Fibroblast of skin of abdomen (primary cell): ENCODE measurements at places on chromosomes 5 and 9.

GRCh38 chr9:7778851-7779600 is 20.6 kb downstream of the DMAC1 start:
- no peak for DNase-seq

- no peak for DNase-seq
These were observed 50.5 kb upstream of the OLFM1 start for GRCh38 chr9:135036861-135037465.

GRCh38 chr9:107989544-107989943 is 500.0 kb upstream of the KLF4 start:
- DNase-seq = peak; percentile 34

DNA sequence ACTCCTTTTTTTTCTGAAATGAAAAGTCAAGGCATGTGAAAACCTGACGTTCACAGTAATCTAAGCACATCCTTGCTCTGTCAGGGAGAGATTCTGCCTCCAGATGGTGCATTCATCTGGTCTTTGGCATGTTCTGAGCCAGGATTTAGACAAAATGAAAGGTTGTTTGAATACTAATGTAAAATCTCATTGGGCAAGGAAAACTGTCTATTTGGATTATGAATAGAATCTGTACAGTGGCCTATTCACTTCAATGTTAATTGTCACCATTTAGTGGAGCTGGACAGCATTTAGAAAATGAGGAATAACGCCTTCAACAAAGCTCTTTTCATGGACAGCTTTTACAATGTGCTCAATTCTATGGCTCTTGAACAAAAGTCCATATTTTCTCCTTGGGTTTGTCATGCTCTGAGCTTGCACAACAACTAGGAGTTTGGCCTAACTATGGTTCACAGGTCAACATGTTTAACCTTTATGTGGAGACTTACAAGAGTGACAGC is 28.9 kb downstream of the ARHGEF28 start:
- DNase-seq = no peak

DNA sequence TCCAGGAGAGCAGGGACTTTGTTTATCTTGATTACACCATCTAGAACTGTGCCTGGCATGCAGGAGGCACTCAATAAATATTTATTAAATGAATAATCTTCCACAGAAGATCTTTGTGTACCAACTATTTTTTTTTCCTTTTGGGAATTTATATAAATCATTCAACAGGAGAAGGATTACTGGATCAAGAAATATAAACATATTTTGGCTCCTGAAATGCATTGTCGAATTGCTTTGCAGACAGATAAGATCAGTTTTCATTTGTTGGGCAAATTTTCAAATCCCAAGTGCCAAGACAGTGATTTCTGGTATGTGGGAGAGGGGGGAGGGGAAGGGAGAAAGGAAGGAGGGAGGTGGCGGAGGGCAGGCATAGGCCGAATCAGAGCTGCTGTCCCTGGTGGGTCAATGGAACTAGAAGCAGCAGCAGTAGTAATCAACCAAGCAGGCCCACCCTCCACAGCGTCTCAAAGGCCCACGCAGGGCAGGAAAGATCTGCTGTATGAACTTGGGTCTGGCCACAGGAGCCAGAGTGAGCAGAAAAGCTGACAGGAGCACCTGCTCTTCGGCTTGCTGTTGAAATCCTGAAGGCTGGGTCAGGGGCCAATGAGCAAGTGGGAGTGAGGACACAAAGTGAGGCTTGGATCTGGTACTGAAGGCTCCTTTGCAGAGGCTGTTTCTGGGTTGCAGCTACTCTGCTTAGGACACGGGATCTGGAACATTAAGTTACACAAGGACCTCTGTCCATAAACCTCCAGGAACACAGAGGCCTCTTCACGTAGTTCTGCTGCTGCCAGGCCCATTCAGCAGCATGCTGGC is 15.8 kb upstream of the TRAF1 start:
- DNase-seq = no peak

- no peak for DNase-seq
These were observed 185.0 kb downstream of the DAB2IP start for GRCh38 chr9:121836366-121836885.

- DNase-seq = no peak
These were observed 21.2 kb downstream of the ERMP1 start for GRCh38 chr9:5811751-5812150.

- peak; percentile 41 for DNase-seq
These were observed 16.1 kb downstream of the GBGT1 start for GRCh38 chr9:133147412-133148198.

DNA sequence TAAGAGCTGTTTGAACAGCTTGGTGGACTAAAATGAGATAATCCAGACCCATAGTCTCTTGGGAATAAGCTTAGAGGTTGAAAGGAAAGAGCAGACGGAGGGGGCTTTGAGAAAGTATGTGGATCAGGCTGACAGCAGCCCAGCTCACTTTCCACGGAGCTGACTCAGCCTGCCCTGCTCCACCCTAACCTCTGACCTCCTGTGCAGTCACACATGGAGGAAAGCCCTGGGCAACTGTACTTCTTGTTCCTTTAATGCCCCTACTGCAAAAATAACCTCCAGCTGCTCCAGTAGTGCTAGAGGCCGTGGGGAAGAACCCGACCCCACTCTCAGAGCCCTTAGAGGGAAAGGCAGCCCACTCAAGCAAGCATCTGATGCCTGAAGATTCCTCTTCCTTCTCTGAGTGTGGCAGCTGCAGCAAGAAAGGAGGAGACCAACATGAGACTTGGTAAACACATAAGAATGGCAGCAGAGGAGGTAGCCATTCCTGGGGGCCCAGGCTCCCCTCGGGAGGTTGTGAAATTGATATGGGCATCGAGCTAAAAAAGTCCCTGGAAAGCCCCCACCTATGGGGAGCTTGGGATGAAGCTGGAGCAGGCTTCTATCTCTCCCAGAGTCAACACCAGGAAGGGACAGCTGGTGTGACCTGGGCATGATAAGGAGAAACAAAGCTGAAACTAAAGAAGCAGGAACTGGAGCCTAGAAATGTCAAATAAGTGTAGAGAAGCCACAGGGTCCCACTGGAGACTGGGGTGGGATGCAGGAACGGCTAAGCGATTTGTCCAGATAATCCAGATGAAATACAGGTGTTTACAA is 204.3 kb downstream of the PIK3R1 start:
- DNase-seq = peak; percentile 37

GRCh38 chr5:3361811-3362605 is 233.6 kb upstream of the IRX1 start:
- no peak for DNase-seq

- DNase-seq = no peak
These were observed 21.3 kb downstream of the AHRR start for GRCh38 chr5:342501-343460.

DNA sequence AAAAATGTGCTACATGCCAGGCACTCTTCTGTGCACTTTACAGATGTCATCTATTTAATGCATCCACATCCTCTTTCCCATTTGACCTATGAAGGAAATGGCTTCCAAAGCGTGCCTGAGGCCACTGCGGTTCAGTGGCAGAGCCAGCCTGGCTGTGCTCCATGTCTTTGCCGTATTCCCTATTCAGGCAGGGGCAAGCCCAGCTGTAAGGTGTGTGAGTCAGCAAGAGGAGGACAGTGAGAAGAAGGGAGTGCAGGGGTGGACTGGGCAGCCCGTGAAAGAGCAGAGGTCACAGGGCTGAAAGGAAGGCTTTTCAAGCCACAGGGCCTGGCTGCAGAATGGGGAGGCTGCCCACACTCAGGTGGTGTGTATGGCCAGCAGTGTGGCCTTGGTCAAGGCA is 91.7 kb downstream of the HRH2 start:
- DNase-seq = no peak

GRCh38 chr9:106528158-106528557 is 334.8 kb upstream of the ZNF462 start:
- DNase-seq = no peak

- DNase-seq = no peak
These were observed 22.6 kb downstream of the PLAC8L1 start for GRCh38 chr5:146082798-146083197.

- DNase-seq = peak; percentile 30
These were observed 33.5 kb downstream of the INSYN2B start for GRCh38 chr5:169946743-169947295.

GRCh38 chr5:58211441-58211840 is 248.4 kb downstream of the PLK2 start:
- DNase-seq = no peak

- DNase-seq = no peak
These were observed 130.9 kb downstream of the CCDC192 start for GRCh38 chr5:127834094-127834531.
